ENCODE measurements at places on chromosomes 7 and 10.

DNA sequence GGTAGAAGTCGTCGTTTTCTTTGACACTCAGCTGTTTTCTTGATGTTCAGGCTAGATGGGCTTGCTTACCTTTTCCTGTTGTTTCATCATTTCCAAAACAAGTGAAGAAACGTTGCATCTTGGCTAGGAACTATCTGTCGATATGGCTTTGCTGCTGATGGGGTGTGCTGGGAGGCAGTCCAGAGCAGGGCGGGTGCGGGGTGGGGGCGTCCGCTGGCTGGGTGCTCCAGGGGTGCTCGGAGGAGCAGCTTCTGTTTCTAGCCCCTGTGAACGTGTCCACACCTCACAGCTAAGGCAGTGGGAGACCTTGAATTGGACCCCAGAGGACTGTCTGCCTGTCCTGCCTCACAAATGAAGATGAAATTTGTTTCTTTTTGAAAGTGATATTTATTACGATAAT, 7.6 kb upstream of the SUN1 start:
- DNase-seq: no peak

DNA sequence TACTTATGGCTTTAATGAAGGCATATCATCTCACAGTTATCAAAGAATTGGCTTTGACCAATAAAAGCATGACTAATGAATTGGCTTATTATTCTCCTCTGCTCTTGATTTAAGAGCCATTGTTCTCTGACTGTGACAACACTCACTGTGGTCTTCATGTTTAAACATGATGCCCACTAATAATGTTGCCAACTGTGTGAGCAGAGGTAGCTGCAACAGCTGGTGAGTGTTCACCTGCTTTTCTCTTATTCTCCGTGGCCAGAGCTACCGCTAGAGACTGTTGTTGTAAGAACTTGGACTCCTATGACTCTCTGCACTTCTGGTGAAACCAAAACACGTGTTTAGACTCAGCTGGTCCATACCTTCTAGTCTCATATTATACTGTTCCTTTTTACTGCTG, 335.9 kb downstream of the XPNPEP1 start:
- DNase-seq: no peak

GRCh38 chr7:101179713-101180112, 380 bp downstream of the NAT16 start:
- DNase-seq: no peak

- no peak for DNase-seq
These were observed 14.3 kb downstream of the PTPRE start for GRCh38 chr10:127921075-127921752.

GRCh38 chr10:58631715-58632114, 119.0 kb downstream of the BICC1 start:
- no peak for DNase-seq

DNA sequence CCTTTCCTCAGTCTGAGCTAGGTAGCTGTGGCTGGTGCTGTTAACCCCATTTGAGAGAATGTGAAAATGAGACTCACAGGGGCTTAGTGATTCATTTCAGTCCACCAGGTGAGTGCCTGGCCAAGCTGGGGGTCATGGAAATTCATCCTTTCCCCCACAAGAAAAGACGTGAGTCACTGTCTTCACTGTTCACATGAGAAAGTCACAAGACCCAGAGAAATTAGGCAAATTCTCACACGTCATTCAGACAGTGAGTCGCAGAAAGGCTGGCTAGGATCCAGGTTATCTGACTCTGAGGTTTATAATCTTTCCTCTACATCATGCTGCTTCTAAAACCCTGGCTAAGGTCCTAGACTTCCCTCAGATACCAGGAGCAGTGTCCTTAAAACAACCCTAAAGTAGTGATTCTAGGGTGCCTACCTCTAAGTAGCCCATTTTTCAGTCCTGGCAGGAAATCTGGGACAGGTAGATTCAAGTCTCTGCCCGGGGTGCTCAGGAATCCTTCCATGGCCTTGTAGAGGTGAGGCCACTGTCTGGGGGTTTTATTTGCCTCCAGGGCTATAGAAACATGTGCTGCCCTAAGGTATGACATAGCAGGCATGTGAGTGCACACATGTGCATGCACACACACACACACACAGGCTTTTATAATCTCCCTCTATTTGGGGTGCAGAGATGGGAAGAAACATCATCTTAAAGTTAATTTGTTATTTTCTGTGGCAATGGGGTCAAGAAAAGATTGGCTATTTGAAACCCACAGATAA, 427.9 kb upstream of the CELF2 start:
- no peak for DNase-seq

DNA sequence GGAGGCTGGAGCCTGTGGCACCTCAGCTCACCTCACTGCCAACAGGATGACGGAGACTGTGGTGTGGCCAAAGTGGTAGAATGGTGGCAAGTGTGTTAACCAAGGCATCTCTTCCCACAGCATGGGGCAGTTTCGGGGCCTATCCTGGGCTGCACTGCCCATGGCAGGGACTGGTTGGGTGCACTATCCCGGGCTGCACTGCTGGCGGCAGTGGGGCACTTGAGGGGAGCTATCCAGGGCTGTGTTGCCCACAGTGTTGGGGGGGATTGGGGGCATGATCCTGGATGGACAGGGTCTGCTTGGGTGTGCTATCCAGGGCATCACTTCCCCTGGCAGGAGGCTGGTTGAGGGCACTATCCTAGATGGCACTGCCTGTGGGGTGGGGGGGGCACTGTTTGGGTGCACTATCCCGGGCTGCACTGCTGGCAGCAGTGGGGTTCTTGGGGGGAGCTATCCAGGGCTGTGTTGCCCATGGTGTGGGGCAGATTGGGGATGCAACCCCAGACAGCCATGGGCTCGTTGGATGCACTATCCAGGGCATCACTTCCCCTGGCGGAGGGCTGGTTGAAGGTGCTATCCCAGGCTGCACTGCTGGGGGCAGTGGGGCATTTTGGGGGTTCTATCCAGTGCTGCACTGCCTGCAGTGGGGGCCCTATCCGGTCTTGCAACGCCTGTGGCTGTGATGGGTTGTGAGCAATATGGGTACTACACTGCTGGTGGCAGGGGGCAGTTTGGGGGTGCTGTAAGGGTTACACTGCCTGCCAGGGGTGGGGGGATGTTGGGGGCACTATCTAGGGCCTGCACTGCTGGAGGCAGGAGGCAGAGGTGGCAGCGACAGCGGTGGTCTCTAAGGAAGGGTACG, 129.7 kb downstream of the ZNF248 start:
- no peak for DNase-seq

- DNase-seq: no peak
These were observed 12.6 kb upstream of the PPP2R2D start for GRCh38 chr10:131888186-131888604.

- no peak for DNase-seq
These were observed 57.3 kb upstream of the CAPZA2 start for GRCh38 chr7:116805100-116805544.

DNA sequence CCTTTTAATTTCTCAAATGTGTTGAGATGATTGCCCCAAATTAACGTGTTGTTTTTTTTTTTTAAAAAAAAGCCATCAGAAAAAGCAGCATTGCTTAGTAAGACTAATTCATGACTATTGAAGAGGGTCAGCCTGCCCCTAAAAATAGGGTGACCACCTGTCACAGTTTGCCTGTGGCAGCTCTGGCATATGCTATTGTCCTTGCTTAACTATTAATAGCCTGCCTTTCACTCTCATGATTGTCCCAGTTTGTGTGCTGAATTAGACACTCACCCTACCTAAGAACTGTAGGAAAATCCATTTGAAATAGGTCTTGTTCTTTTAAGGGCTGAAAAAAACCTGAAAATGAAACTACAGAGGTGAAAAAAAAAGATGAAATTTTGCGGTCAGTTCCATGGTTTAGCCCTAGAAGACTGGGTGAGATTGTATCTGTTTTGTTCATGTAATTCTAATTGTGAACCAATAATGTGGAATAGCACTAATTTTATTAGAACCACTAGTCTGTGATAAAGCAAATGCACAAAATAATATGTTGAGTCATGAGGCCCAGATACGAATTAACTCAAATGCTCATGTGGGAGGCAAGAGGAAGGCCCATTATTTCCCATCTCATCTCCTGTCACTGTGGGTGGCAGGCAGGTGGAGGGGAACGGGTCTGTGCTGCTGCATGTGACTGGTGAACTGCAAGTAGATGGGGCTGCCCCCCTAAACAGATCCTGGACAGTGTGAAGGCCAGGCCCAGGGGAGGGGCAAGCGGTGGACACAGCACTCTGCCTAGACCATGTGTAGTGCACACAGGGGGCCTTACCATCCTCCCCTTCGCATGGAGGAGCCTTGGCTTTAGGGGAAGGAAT, 265.4 kb upstream of the NFE2L3 start:
- no peak for DNase-seq

- no peak for DNase-seq
These were observed 82.9 kb upstream of the AGK start for GRCh38 chr7:141468341-141468740.

DNA sequence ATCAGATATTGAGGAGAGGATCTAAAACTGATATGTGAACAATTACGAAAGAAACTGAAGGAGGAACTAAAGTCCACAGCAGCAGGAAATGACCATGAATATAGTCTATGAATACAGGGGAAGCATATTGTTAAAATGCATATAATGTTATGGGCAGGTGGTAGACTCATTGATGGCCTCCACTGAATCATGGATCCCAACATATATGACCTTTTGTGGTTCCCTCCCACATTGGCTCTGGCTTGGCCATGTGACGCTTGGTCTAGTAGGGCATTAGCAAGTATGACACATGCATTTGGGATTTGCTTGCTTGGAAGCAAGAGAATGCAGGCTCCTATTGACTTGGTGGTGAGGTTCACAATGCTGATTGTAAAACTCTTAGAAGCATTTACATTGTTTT, 55.2 kb upstream of the RAB18 start:
- DNase-seq: no peak

- no peak for DNase-seq
These were observed 1.0 kb downstream of the EBF3 start for GRCh38 chr10:129962872-129963640.

DNA sequence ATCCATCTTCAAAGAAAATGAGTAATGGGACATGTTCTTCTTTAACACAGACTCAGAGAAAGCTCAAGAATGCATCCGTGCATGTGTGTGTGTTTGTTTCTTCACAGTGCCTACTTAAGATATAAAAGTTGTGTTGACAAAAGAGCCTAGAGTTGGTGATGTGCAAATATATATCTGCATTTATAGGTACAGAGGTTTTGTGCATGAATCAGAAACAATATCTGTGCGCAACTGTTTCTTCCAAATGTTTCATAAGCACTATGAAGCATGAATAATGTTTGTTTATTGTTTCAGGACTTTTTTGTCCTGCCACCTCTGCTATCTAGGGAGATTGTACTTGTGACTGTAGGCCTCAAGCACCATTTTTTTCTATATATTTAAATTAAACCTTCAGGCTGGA, 229.7 kb downstream of the CSTF2T start:
- DNase-seq: no peak

GRCh38 chr10:36096576-36096975, 454.5 kb upstream of the FZD8 start:
- no peak for DNase-seq

- DNase-seq: no peak
These were observed 6.1 kb downstream of the DLG5 start for GRCh38 chr10:77920495-77920894.

DNA sequence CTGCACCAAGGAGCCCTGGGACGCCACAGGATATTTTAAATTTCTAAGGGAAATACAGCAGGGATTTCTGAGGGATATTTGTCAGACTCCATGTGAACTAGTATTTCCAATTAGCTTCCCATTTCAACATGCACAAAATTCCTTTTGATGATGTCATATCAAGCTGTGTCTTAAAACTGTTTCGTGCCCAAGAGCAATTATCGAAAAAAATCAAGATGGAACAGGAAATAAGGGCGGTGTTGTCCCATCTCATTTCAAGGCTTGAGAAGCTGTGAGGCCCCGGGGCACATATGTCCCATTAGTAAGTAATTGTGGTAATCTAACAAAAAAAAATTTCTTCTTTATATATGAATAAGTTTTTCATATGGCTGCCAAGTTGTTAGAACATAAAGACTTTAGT, 47.4 kb downstream of the PPP1R17 start:
- no peak for DNase-seq

- DNase-seq: no peak
These were observed 154.7 kb downstream of the PON1 start for GRCh38 chr7:95169678-95170077.

DNA sequence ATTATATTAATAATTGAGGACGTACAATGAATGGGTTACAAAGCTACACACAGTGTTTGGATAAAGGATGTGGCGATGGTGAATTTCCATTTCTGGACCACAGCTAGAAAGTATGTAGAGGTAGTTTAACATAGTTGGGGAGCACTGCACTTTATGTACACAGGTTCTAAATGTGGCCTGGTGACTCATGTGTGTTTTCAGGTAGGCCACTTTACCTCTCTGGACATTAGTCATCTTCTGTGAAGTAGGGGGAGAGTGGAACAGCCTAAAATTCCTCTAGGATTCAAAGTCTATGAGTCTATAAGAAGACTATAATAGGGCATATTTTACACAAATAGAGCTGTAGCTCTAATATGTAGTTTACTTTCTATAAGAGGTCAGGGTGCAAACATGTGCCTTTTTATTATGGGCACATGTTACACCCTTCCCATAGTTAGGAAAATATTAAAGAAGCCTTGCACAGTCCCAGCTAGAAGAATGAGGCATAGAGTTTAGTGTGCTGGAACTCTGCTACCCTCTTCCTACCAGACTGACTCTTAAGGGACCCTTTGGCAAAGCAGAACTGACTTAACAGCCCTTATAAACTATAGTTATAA, 594.9 kb downstream of the LRMDA start:
- DNase-seq: no peak

- DNase-seq: no peak
These were observed 580.5 kb downstream of the INHBA start for GRCh38 chr7:41122256-41122987.

DNA sequence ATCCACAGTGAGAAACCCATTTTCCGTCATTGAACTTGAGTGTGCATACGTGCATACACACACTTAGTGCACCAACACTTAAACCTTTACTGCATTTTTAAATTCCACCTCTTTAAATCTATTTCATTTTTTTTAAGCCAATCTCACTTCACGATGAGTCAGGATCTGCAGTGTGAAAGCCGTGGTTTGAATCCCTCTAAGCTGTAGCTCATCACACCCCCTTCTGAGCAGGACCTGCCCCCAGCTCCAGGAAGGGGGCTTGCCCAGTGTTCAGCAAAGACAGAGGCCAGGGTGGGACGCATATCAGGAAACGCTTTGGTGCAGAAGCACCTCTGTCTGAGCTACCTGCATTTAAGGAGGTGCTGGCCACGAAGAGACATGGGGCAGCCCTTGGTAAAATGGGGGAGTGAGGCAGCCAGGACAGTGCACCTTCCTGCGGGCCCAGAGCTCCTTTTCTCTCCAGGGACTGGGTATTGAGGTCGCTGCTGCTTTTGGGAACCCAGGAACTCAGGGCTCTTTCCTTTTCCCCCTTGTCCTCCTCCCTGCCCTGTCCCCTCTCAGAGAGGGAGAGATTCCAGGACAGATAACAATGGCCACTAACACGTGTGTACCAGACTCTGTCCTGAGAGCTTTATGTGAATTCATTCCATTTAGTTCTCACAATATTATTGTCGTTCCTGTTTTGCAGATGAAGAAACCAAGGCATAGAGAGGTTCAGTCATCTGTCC, 21.7 kb downstream of the ZNF316 start:
- no peak for DNase-seq
